Smooth muscle cell of the umbilical artery (primary cell): ENCODE measurements at places on chromosomes 2 and 18. TPM values are rescaled to one million over a fixed set of nuclear protein-coding genes. Genes with fewer than 3 reads are reported as not detected.

Gene NR4A2
- total RNA-seq = 0.30 TPM in 1 of 2 replicates, not detected in the other

Gene SAG
- total RNA-seq = not detected in 2 replicates

Gene TNFRSF11A
- total RNA-seq = under 0.01 and 0.14 TPM in 2 replicates

Gene RBM43
- total RNA-seq = 3.1 and 4.8 TPM in 2 replicates

Gene CCDC148
- total RNA-seq = 0.59 and 1.2 TPM in 2 replicates

Gene CNDP1
- total RNA-seq = not detected in 2 replicates

Gene ABCG8
- total RNA-seq = not detected in 2 replicates

Gene NEB
- 1.2 and 1.5 TPM in 2 replicates for total RNA-seq

Gene TEX44
- not detected in 2 replicates for total RNA-seq

Gene RIT2
- not detected in 2 replicates for total RNA-seq

Gene C1QL2
- not detected in 2 replicates for total RNA-seq

Gene COPS7B
- 17.2 and 19.1 TPM in 2 replicates for total RNA-seq
